ENCODE measurements at places on chromosomes 4 and X.

DNA sequence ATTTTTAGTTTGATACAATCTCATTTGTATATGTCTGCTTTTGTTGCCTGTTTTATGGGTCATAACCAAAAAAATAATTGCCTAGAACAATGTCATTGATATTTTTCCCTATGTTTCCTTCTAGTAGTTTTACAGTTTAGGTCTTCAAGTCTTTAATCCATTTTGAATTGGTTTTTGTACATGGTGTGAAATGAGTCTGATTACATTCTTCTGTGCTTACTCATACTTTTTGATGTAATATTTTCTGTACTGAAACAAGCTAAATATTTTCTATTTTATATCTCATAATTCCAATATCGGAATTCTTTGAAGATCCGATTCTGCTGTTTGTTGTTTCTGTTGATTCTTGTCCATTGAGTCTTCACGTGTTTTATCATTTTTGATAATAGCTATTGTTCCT is 10.6 kb downstream of the TMEM156 start:
- no peak for DNase-seq

DNA sequence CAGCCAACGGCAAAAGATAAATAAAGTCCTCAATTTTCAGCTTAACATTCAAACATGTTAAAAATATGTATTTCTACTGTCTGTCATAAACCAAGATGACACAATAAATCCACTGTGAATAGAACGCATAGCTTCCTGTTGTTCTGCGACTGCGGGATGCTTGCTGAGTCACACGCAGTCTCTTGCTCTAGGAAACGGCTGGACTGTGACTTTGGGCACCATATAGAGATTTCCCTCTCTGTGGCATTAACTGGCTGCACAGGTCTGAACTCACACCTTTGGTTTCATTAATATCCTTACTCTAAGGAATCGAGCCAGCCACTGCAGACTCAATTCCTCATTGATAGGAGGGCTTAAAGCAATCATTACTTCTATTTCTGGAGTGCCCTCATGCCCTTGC is 8.4 kb downstream of the BEND4 start:
- no peak for DNase-seq

GRCh38 chr4:76212851-76213414 is 691 bp downstream of the SCARB2 start:
- DNase-seq = no peak

DNA sequence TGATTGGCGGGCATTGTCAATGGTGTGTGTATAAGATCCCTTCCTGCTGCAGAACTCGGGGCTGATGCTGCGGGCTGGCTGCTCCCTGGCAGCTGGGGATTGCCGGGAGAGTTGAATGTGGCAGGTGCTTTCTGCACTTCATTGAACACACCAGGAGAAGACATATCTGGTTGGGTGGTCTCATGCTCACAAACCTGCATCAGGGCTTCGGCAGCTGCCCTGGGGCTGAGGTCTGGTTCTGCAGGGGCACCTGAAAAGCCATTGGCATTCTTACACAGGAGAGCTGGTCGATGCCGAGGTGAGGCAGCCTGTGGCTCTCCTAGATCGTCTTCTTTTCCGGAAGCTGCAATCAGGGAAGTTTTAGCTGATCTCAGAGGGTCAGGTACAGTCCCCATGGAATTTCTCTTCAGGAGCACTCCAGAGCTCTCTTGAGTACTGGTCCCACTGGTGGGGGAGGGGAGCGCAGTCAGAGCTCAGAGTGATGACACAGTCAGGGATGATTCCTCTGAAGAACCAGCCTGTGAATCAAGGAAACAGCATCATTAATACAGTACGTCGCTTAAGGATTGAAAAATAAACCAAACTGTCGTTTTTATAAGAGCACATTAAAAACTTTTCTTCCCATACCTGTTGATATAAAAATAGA is 57.8 kb downstream of the GPRIN3 start:
- no peak for DNase-seq

DNA sequence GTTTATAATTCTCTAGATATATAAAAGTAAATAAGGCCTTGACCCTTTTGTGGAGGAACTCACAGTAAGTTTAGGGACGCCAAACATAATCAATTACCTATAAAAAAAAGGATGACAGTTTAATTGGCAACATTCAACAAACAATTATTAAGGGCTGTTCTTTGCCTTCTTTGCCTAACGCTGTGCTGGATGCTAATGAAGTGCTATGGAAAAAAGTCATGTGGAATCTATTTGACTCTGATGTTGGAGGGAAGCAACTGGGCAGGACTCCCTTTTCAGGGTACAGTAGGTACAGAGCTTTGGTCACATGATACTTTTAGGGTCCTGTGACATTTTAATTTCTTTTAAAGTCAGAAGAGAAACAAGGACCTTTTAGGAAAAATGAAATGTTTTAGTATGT is 91.1 kb downstream of the PCDH7 start:
- DNase-seq = no peak

GRCh38 chr4:11769434-11769833 is 340.7 kb upstream of the HS3ST1 start:
- peak; percentile 3 for DNase-seq

GRCh38 chrX:40104630-40104984 is 6.8 kb upstream of the BCOR start:
- DNase-seq = peak; percentile 39

- no peak for DNase-seq
Measured at GRCh38 chr4:75169427-75169826, 236.5 kb downstream of the PARM1 start.

GRCh38 chr4:173782660-173783059 is 252.6 kb upstream of the HAND2 start:
- DNase-seq = no peak

- peak; percentile 5 for DNase-seq
Measured at GRCh38 chrX:3252744-3253143, 93.7 kb downstream of the MXRA5 start.

GRCh38 chrX:23035493-23035892 is 35.7 kb downstream of the DDX53 start:
- no peak for DNase-seq

- no peak for DNase-seq
Measured at GRCh38 chr4:147960971-147961370, 229.1 kb downstream of the ARHGAP10 start.

GRCh38 chr4:1291091-1291490 is 1.4 kb downstream of the MAEA start:
- DNase-seq = no peak

DNA sequence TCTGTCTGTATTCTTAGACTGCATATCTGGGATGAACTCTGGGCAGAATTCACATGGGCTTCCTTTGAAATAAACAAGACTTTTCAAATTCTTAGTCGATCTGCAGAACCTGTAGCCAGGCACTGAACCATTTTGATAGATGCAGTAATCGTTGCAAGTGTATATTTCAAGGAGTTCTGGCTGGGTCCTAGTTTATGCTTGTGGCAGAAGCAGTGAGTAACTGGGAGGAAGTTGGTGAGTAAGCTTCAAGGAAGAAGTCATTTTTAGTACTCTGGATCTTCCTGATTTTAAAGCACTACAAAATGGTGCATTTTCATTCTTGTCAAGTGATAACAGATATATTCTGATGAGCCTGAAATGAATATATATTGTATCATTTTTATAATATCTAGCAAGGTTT is 9.5 kb downstream of the HPRT1 start:
- peak; percentile 73 for DNase-seq

- no peak for DNase-seq
Measured at GRCh38 chr4:143514169-143514495, 630 bp downstream of the SMARCA5 start.

DNA sequence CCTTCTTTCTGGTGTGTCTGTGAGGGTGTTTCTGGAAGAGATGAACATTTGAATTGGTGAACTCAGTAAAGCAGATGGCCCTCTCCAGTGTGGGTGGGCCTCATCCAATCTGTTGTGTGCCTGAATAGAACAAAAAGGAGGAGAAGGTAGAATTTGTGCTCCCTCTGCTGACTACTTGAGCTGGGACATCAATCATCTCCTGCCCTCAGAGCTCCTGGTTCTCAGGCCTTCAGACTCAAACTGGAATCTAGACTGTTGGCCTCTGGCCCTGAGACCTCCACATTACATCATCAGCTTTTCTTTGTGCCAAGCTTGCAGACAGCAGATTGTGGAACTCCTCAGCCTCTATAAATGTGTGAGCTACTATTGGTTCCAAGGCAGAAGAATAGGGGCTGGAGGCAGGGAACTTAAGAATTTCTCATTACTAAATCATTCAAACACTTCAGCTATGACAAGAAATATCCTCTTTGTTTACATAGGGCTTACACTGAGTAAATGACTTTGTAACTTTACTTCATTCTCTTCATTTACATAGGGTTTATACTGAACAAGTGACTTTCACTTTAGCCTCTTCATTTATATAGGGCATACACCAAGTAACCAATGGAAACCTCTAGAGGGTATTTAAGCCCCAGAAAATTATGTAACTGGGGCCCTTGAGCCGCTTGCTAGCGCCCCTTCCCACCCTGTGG is 86.9 kb upstream of the NWD2 start:
- DNase-seq = no peak

DNA sequence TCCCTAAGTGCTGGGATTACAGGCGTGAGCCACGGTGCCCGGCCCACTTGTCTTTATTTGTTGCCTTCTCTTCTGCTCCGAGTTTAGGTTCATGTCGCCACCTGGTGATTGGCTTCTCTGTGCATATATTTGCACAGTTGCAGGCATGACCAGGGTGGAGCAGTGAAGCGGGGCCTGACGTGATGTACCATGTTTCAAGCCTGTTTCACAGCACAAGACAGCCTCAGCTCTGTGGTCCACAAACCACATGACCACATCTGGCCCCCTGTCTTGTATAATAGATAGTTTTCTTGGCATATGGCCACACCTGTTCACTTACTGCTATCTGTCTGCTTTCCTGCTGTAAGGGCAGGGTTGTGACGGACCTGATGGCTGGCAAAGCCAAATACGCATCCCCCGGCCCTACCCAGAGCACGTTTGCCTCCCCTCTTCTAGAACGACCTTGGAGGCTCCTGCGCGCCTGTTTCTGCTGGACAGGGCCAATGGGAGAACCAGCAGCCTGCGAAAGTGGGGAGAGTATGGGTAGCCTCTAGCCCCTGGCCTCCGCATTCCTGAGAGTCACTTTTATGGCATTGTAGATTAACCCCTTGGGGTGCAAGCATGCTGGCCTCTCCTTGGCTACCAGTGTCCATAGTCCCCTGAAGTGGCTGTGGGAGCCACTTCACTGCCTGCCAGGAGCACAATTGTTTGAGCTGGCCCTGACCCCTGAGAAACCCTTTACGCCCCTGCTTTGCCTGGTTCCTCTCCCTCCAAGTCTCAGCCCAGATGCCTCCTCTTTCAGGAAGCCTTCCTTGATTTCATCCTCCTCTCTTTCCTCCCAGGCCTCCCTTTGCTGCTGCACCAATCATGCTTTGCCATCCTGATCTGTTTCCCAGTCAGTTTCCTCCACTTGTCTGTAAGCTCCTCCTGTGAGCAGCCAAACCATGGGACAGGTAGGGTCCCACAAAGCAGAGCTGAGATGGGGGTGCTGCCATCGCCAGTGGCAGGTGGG is 6.0 kb upstream of the SH3TC1 start:
- peak; percentile 22 for DNase-seq

GRCh38 chr4:40986375-40986774 is 228.0 kb downstream of the APBB2 start:
- no peak for DNase-seq

DNA sequence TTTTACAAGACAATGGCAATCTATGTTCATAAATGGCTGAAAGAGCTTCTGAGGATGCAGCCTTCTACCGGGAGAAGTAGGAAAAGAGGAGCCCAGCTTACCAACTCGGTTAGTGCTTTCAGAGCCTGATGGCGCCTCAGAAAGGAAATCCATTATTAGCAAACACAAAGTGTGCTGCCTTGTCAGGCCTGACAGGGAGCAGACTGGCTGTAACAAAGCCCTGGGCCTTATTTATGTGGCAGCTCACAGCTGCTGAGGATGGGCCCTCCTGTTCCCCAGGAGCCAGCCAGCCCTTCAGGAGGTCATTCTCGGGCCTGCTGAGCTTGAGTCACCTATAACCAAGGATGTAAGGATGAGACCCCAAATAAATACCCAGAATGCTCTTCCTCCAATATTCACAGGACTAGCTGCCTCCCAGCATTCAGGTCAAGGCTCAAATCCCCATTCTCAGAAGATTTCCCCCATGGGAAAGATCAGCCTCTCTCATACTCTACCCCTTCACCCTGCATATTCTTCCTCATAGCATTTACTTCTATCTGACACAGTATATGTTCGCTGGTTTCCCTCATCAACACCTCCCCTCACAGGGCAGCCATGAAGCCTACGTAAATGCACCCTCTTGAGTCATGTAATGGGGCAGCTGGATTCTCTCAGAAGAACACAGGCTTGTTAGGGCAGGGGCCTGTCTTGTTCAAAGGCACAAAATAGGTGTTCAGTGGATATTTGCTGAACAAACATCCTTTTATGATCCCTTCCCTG is 227.0 kb upstream of the RASGEF1B start:
- no peak for DNase-seq

- no peak for DNase-seq
Measured at GRCh38 chrX:56125946-56126345, 106.2 kb upstream of the KLF8 start.

- DNase-seq = no peak
Measured at GRCh38 chrX:150150780-150151125, 212.4 kb upstream of the MAMLD1 start.

DNA sequence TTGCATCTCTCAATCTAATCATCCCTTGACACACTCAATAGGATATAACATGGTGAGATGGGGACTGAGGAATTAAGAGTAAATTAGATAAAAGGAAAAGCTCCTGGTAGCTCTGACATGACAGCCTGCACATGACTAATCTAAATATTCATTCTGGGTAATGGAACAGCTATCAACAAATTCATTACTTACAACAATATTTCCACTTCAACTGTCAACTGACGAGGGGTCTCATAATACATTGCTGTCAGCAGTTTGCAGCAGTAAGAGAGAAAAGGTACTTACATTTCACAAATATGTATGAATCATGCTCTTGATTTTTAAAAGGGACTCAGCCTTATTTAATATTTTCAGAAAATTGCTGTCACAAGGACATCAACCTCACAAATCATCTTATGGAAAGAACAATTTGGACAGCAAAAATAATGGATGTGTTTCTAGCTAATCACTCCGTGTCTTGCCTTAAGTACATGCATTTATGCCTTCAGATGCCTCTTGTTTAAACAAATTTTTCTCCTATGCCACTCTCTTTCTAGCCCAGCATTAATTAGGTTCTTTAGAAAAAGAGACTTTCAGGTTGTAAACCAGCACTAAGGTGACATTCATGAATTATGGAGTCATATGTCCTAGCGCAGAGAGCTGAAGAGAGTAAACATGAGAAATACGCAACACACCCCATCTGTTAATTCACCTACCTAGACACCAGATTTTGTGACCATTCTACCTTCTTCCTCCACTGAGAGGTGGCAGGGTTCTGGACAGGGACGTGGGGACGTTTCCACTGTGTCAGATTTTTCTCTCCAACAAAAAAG is 99.6 kb upstream of the TMEM150C start:
- no peak for DNase-seq

Measured in HCEC 1CT (cell line).